AG09319 (cell line): ENCODE measurements at places on chromosomes 2 and 18.

GRCh38 chr2:124035001-124035400, 9.9 kb downstream of the CNTNAP5 start:
- no peak for DNase-seq

- DNase-seq: no peak
Observed at GRCh38 chr2:127719301-127720218, 18.3 kb downstream of the SFT2D3 start.

GRCh38 chr2:63851691-63852311, 10.1 kb downstream of the UGP2 start:
- DNase-seq: no peak

DNA sequence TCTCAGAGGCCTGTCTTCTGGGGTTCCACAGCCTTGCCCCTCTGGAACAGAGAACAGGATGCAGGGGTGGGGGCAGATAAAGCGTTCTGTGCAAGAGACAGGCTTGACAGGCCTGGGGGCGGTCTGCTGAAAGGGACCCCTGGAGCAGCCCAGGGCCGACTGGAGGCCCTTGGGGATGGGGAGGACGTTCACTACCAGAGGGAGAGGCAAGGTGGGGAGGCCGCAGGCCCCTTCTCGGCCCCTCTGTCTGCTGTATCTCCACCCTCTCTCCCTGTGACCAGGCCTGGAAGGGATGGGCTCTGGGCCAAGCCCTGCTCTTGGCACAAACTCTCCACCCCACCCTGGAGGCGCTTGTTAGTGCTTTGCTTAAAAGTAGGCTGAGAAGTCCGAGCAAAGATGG, 27.3 kb upstream of the INHBB start:
- no peak for DNase-seq

DNA sequence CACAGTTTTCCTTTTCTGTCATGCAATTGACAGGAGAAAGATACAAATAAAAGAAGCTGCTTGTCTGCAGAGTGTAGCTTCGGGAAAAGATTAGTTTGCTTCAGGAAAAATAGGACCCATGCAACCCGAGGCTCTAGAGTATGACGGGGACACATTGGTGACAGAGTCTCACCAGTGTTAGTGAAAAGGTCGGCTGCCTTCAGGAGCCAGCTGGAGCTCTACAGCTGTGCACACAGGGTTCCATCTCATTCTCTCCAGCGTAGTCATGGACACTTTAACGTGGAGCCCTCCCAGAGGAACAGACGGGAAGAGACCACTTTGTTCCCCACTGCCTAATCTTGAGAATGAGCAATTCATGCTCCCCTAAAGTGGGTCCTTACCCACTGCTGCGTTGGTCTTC, 42.9 kb downstream of the FECH start:
- no peak for DNase-seq

DNA sequence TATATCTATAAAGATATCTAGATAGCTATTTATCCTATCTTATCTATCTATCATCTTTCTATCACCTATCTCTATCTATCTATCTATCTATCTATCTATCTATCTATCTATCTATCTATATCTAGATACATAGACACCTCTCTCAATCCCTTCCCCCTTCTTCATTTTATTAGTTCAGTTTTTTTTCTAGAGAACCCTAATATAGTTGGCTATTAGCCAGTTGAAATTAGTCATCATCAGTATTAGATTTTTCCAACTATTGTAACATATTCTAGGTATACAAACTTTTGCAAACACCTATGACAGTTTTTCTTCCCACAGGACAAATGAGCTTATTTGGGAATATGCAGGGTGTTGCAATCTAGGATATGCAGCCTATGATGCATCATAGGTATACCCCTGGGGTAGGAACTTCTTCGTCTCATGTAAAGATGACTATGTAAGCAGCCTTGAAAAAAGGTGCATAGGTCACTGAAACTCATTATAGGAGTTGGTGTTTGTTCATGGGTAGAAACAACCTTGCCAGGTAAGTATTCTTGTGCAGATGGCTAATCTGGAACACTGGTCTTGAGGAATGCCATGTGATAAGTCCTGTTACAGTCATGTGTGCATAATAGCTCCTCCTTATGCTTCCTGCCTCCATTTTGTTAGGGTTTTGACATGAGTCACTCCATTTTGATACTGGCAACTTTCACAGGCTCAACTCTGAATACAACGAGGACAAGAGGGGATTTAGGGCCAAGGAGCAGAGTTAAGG, 160.7 kb upstream of the ZSWIM2 start:
- no peak for DNase-seq

DNA sequence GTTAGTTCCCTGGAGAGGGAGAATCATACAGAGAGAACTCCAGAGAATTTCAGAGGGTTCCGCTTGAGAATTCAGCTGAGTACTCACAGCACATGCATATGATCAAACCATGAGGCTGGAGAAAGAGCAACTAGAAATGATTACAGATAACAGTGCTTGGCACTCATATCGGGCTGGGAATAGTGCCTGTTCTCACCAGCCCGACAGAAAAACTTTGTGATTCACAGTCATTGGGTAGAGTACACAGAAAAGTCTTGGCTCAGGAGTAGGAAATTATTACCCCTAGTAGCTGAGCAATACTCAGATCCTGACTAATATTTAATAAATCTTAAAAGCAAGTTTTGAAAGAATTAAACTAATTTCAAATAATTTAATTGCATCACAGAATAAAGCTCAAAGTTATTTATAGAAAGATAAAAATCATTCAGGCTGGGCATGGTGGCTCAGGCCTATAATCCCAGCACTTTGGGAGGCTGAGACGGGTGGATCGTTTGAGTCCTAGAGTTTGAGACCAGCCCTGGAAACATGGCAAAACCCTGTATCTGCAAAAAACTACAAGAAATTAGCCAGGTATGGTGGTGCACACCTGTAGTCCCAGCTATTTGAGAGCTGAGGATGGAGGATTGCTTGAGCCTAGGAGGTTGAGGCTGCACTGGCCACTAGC, 6.8 kb downstream of the WDPCP start:
- peak; percentile 36 for DNase-seq

GRCh38 chr2:85243101-85244072, 84.4 kb downstream of the TGOLN2 start:
- DNase-seq: no peak
